ENCODE measurements at places on chromosomes 6 and 20. TPM values are rescaled to one million over a fixed set of nuclear protein-coding genes. Genes with fewer than 3 reads are reported as not detected.

PKHD1 gene
- total RNA-seq, result not detected

GRCh38 chr6:53014063-53014462 is 19.0 kb upstream of the GSTA4 start:
- no peak for DNase-seq
- H3K36me3 ChIP-seq, result peaks cover 32% of the 10 kb centered on the region
- no peaks in the 10 kb centered on the region for H3K4me1 ChIP-seq
- no peaks in the 10 kb centered on the region for H3K27me3 ChIP-seq

DNA sequence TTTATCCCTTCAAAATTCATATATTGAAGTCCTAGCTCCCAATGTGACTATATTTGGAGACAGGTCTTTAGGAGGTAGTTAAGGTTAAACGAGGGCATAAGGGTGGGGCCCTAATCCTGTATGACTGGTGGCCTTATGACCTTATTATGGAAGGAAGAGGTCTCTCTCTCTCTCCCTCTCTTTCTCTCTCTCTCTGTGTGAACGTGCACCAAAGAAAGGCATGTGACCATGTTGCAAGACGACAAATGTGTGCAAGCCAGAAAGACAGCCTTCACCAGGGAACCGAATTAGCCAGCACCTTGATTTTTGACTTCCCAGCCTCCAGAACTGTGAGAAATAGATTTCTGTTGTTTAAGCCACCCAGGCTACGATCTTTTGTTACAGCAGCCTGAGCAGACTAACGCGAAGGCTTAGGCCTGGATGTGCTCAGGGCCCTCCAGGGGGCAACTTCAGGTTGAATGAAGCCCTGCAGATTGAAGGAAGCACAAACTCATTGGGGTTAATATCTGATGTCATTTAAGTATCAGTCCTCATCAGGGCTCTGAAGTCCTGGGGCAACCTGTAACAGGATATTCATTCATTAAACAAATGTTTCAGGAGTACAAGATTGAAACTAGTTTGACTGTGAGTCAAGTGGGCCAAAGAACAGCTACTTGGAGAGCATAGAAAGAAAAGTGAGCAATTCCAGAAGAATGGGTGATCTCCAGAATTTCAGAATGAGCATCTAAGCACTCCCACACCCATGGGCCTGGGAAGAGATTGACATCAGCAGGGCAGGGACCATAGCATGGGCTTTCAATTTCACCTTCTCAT is 157.4 kb upstream of the TNFAIP3 start:
- peak overlapping the region; percentile 63 for H3K27ac ChIP-seq
- no peak overlapping the region for H3K4me3 ChIP-seq
- DNase-seq, result no peak
- peaks cover 77% of the 10 kb centered on the region for H3K4me1 ChIP-seq
- no peaks in the 10 kb centered on the region for H3K27me3 ChIP-seq

SYNDIG1 gene
- total RNA-seq, result not detected

- no peak overlapping the region for H3K4me3 ChIP-seq
- DNase-seq, result no peak
- H3K36me3 ChIP-seq, result no peaks in the 10 kb centered on the region
- H3K27me3 ChIP-seq, result no peaks in the 10 kb centered on the region
- H3K27ac ChIP-seq, result no peak overlapping the region
- no peaks in the 10 kb centered on the region for H3K4me1 ChIP-seq
Observed at GRCh38 chr6:152736687-152737273, 13.8 kb upstream of the VIP start.

PPIL6 gene
- total RNA-seq, result 0.22 TPM

- no peak for DNase-seq
- no peak overlapping the region for H3K27ac ChIP-seq
- peaks cover 8% of the 10 kb centered on the region for H3K4me1 ChIP-seq
Observed at GRCh38 chr20:62836967-62837490, 20.2 kb downstream of the COL9A3 start.

DNA sequence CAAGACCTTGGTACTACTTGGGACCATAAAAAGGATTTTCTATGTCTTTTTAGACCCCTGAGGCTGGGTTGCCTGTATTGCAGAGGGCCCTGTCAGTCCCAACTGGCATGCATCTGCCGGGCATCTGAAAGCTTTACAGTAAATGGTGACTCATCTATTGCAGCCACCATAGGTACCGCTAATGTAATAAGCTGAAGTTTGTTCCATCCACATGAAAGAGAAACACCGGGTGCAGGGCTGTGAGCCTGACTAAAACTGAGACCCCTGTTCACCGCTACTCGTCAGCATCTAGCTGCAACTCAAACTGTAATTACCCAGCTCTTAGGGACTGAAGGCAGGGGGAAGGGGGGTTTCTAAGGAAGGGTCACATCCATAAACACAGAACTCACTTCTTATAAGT is 49.5 kb downstream of the TRERF1 start:
- H3K27me3 ChIP-seq, result no peaks in the 10 kb centered on the region
- H3K36me3 ChIP-seq, result peaks cover 18% of the 10 kb centered on the region
- H3K4me1 ChIP-seq, result peaks cover 61% of the 10 kb centered on the region
- peak overlapping the region; percentile 47 for H3K27ac ChIP-seq
- peak; percentile 44 for DNase-seq

SPAG4 gene
- total RNA-seq, result 1.7 TPM

GRCh38 chr20:53738039-53738944 is 144.7 kb upstream of the ZNF217 start:
- no peak overlapping the region for H3K4me3 ChIP-seq
- H3K36me3 ChIP-seq, result peaks cover under 1% of the 10 kb centered on the region
- H3K27ac ChIP-seq, result no peak overlapping the region
- H3K4me1 ChIP-seq, result peaks cover 64% of the 10 kb centered on the region

DNA sequence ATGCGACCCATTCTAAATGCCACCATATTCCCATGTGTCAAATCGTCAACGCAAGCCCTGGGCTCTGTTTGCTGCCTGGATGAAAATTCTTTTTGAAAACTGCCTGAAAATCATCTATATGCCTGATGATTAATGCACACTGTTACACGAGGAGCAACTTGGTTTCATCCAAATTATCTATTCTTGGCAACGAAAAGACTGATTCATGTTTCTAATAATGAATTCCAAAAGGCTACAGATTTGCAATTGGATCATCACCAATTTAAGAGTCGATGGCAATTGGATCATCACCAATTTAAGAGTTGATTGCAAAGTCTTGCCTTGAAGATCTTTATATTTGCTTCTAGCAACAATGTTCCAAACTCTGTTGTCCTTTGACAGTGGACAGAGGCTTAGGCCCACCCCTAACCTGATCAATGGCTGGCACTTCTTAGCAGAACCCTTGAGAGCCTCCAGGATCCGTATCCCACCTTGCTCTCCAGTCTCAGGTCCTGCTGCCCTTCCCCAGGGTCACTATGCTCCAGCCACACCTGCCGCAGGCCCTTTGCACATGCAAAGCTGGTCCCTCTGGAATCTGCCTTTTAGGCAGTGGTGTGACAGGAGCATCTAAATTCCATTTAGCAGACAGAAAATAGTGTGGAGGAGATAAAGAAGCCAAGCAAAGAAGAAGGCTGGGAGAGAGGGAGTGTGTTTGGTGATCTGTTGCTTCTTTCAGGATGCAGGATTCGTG is 460.9 kb upstream of the SULF2 start:
- no peaks in the 10 kb centered on the region for H3K4me1 ChIP-seq
- H3K27ac ChIP-seq, result no peak overlapping the region
- H3K4me3 ChIP-seq, result no peak overlapping the region

DNA sequence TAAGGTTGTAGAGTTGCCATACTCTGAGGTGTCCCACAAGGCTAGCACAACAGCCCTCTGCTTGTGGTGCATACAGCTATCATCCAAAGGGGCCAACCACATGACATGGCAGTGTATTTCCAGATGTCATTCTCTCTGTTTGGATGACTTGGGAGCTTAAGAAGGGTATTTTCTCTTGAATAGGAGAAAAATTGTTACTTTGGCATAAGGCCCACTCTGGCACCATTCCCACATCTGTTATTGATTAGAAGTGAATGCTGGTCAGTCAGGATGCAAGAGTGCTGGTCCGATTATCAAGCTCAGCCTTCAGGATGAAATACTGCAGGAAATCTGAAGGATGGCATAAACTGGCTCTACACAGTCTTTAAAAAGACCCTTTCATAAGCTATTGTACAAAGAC is 83.6 kb upstream of the C20orf144 start:
- no peak overlapping the region for H3K4me3 ChIP-seq
- no peak for DNase-seq
- H3K27ac ChIP-seq, result no peak overlapping the region

MYLK2 gene
- 0.52 TPM for total RNA-seq

C20orf202 gene
- total RNA-seq, result not detected

All from activated CD4-positive, alpha-beta T cell treated with anti-CD3 and anti-CD28 coated beads, Interleukin-2, amount 10 ng/mL, durations not matched to agents 7 days and 5 days (primary cell).